ENCODE measurements at places on chromosomes 11 and 22.
A peak's percentile ranks its signal among the peaks of the same experiment; 100 is the strongest.

- no peak for DNase-seq
Observed at GRCh38 chr11:128970598-128971190, 28.0 kb upstream of the TP53AIP1 start.

DNA sequence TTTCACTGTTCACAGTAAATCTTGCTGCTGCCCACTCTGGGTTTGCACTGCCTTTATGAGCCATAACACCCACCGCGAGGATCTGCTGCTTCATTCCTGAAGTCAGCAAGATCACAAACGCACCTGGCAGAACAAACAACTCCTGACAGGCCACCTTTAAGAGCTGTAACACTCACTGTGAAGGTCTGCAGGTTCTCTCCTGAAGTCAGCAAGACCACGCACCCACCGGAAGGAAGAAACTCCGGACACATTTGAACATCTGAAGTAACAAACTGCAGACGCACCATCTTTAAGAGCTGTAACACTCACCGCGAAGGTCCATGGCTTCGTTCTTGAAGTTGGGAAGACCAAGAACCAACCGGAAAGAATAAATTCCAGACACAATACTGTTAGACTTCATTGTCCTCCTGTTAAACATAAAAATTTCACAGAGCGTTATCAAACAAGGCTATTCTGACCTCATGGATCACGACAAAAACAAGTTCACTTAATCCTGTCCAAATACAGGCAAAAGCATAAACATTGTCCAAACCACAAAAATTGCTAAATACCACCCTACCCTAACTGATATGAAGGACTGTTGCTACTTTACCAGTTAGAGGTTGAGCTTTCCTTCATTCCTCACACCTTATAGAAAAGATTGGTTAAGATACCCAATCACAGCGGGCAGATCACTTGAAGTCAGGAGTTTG lies 3.0 kb upstream of the CCDC117 start:
- DNase-seq = no peak

DNA sequence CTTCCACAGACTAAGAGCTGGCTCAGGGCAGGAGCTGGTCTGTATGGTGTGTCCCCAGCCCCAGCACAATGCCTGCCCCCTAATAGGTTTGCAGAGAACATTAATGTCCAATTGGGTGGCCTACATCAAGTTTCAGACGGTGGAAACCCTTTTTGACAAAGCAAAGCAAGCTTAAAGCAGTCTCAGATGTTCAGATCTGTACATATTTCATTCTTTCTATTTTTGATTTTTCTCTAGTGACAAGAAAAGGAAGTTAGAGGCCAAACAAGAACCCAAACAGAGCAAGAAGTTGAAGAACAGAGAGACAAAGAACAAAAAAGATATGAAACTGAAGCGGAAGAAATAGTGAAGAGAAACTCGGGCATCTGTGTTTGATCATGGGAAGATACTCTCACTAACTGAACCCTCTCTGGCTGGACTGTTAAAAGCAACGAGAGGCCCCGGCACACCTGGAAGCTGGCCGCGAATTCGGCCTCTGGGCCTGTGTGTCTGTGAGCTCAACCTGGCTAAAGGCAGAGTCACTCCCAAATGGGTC lies 40.5 kb downstream of the NAT10 start:
- peak; percentile 74 for DNase-seq

GRCh38 chr11:85438328-85438727 lies 188.8 kb downstream of the DLG2 start:
- DNase-seq = no peak

DNA sequence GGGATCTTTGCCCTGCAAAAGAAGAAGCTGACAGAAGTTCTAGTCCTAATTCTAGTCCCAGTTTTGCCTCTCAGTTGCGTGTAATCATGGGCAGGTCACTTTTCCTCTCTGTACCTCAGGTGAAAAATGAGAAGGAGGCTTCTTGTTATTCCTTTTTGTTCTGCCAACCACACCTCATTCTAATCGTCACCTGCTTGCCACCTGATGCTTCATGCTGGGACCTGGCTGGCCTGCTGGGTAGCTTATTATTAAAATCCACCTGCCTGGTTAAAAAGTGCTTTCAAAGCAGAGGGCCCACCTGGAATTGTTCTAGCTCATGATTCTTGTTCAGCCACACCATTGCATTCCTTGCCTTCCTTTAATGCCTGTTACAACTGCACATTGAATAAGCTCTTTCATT lies 8.4 kb upstream of the ALG8 start:
- no peak for DNase-seq

GRCh38 chr11:126254819-126255218 lies 13.9 kb downstream of the SRPRA start:
- no peak for DNase-seq

DNA sequence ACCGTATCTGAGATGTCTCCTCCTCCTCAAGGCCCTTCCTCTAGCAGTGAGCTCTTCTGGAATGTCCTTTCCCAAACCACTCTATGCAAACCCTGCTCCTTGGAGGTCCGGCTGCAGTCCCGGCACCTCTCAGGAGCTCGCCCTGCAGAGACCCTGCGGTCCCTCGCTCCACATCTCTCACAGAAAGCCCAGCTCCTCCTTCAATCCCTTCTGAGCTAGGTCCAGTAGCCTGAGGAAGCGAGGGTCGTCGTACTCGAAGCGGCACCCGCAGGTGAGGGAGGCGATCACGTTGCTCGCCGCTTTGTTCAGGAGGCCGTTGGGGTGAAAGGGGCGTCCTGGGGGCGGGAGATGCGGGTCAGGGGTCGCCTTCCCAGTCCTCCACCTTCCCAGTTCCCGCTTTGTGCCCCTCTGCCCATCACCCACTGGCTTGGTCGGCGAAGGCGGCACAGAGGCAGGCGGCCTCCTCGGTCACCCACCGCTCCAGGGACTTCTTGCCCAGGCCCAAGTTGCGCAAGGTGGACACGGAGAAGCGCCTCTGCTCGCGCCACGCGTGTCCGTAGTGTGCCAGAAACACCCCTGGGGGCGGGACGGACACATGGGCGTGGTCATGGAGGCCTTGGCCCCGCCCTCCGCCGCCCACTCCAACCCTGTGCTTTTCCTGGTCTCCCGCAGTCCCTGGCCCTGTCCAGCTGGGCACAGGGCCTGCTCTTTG lies 21.5 kb upstream of the CYP2D6 start:
- DNase-seq = no peak

DNA sequence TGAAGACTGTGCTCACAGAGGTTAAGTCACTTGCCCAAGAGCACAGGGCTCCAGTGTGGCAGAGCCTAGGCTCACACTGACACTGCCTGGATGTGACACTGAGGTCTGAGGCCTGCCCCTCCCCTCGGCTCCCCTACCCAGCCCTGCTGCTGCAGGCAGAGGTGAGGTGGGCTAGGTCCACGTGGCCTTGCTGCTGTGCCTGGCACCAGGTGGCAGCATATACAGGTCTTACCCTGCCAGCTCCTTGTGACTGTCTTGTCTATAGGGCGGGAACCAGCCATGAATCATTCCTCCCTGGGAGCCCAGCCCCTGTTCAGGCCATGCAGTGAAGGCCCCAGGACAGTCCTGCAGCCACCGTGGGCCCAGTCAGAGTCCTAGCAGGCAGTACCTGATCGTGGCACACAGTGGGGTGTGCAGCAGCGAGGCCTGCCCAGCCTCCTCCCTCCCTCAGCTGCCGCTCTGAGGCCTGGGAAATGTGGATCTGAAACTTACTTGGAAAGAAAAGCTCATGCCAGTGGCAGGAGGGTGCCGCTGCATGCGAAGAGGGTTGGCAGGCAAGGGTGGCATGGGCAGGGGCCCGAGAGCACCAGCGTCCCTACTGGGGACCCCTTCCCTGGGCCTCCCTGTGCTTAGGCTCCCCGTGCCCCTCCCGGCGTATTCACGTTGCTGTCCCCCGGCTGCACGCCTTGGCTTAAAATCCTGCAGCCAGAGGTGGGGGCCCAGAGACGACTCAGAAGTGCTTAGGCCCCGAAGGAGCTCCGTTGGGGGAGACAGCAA lies 1.2 kb upstream of the CERK start:
- peak; percentile 53 for DNase-seq

- DNase-seq = no peak
Observed at GRCh38 chr22:28984482-28985158, 77.0 kb downstream of the C22orf31 start.

- no peak for DNase-seq
Observed at GRCh38 chr11:114685097-114685496, 6.8 kb downstream of the NXPE2 start.

- peak; percentile 37 for DNase-seq
Observed at GRCh38 chr22:35306350-35306967, 6.8 kb downstream of the TOM1 start.

- DNase-seq = no peak
Observed at GRCh38 chr11:2853997-2854560, 31.5 kb downstream of the CDKN1C start.

DNA sequence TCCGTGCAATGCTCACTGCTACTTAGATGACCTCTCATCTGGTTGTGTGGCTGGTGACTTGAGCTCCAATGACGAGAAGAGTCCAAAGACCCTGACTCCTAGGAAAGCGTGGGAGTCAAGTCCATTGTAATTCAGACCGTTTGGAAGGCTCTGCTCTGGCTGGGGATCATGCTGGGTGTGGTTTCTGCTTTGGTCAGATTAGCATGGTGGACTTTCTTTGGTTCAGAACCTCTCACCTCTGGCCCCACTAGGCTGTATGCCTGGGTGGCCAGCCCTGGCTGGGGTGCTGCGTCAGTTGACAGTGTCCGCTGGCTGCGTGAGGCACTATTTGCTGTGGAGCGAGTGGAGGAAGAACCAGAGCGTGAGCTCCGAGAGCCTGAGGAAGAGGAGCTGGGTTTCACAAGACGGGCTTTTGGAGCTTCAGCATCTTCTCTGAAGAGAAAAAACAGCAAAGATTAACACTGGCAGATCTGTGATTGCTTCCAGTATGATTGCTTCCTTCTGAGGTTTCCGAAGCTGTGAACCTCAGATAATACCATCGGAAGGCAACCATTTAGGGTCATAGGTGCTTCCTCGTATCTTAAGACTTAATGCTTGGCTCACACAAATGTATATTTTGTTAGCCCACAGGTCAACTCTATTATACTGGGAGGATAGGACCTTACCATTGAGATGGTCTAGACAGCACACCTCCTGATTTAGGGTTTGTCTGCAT lies 11.6 kb upstream of the HSPA8 start:
- DNase-seq = no peak

- DNase-seq = no peak
Observed at GRCh38 chr22:19758896-19759426, 1.6 kb upstream of the TBX1 start.

DNA sequence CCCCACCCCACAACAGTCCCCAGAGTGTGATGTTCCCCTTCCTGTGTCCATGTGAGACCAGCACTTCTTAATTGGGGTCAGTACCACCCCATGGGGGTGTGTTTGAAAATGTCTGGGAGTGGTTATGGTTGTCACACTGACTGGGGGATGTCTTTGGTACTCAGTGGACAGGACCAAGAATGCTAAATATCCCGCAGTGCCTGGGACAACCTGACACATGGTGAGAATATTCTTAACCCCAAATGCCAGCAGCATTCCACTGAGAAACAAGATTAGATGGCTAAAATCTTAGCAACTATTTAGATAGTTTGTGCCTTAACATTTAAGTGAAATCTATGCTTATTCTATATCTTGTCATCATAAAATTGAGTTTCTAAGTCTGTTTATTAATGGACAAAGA lies 177.5 kb upstream of the ZBED5 start:
- no peak for DNase-seq

DNA sequence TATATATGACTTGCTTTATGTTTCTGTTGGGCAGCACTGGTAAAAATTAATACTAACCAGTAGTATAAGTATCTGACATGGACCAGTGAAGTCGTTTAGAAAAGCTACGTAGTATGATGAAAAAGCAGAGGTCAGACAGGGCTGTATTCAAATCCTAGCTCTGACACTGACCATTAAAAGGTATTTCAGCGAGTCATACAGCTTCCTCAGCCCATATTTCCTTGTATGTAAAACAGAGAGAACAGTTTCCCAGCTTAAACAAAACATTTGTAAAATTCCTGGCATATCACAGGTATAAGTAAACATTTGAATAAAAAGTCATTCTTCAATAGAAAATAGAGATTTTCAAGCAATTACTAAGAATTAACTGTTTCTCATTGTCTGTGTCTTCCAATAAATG lies 4.2 kb downstream of the NOX4 start:
- DNase-seq = no peak

- no peak for DNase-seq
Observed at GRCh38 chr22:26302726-26303125, 126.3 kb upstream of the ASPHD2 start.

- peak; percentile 69 for DNase-seq
Observed at GRCh38 chr11:67266449-67267187, at the start of gene GRK2. GRK2 (plus strand) TSS chr11:67266473; CDS start chr11:67266700, 227 bp downstream.

- no peak for DNase-seq
Observed at GRCh38 chr11:118628861-118629549, 21.6 kb downstream of the PHLDB1 start.

DNA sequence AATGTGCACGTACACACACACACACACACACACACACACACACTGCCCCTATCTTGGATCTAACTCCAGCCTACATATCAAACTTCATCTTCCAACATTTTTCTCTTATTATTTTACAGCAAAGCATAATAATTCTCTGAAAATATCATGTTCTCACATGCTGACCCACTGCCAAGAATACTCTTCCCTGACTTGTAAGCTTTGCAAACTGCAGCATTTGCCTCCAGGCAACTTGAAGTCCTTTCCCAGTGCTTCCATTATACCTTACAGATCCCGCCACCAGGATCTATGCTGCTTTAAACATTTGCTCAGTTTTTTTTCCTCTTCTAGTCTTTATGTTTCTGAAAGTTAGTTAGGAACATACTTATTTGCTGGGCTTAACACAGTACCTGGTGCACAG lies 483.3 kb upstream of the ARHGAP42 start:
- DNase-seq = no peak
